ENCODE measurements at places on chromosomes 1 and 21.

GRCh38 chr1:58971629-58972140 lies 187.8 kb upstream of the JUN start:
- DNase-seq: no peak

GRCh38 chr1:36834586-36834985 lies 199.7 kb downstream of the GRIK3 start:
- no peak for DNase-seq

DNA sequence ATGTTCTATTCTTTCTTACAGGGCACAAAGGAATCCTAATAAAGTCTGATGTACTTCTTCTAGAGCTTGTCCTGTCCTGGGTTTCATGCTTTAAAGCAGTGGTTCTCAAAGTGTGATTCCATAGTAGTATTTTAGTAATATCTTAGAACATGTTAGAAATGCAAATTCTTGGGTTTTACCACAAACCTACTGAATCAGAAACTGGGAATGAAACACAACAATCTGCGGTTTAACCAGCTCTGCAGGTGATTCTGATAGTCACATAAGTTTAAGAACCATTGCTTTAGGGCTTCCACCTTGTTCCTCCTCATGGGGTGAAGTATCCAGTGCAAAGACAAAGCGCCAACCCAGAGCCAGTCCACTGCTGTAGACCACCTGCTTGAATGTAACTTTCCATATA lies 41.1 kb downstream of the NGF start:
- DNase-seq: no peak

DNA sequence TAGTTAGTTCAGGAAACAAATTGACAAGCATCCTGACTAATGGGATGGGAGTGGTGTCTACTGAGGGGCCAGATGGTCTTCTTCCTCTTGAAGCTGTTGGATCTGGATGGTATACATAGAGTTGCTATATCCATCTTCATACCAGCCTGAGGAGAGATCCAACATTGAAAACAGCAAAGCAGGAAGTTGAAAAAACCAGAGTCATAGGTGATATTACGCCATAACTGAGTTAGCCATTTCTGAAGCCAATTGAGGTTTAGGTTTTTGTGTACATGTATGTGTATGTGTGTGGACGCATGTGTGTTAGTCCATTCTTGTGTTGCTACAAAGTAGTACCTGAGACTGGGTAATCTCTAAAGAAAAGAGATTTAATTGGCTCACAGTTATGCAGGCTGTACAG lies 2.3 kb upstream of the TSPAN2 start:
- no peak for DNase-seq

GRCh38 chr1:207006083-207006482 lies 26.5 kb downstream of the C1orf116 start:
- DNase-seq: no peak

DNA sequence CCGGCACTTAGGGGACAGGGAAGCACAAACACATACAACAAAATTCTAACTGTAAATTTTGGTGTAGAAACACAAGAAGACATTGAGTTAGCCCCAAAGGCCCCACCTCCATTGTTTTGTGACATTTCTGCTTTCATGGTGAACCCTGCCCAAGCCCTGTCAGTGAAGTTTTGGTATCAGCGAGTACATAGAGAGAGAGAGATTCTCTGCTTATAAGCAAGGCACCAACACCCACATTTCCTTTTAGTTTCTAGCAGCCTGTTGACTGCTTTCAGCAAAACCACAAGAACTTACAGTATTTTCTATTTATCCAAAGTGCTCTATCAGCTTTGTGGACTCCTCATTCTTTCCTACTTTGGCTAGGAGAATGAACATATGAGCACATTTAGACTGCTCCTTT lies 24.0 kb downstream of the ZNF124 start:
- no peak for DNase-seq

DNA sequence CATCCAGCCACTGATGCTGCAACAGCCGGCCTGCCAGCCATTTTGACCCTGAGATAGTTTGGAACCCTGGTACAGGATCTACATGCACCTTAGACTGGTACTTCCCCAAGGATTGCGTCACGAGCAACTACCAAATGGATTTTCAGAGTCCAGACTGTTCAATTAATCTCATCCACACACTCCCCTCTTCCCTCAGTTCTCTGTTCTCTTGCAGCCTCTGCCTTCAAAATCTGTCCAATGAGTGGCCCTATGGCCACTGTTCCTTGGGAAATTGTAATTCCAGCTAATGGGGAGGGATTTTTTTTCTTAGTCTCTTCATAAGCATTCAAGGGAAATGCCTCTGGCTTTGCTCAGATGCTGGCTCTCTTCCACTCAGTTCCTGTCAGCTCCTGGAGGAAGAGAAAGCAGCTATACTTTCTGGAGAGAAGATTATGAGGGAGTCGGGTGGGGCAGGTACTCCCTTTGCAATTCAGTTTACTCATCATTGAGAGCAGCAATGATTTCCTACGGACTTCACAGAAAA lies 19.8 kb upstream of the UAP1 start:
- DNase-seq: peak; percentile 53

DNA sequence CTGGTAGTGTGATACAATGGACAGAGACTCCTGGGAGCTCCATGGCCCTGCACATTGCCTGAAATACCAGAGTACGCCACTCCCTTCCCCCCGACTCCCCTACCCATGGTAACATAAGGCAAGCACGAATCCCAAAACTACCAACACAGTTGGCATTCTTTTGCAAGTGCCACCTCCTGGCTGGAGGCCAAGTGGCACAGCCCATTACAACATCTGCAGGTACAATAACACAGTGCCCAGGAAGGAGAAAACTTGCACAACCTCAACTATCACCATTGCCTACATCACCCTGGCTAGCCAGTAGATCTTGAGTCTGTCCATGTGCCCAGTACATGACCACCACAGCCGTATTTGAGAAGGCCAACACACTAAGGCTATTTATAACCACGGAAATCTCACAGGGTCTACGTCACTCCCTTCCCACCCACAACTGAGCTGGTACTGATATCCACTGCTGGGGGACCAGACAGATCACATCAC lies 11.7 kb downstream of the ADAMTS1 start:
- DNase-seq: no peak

DNA sequence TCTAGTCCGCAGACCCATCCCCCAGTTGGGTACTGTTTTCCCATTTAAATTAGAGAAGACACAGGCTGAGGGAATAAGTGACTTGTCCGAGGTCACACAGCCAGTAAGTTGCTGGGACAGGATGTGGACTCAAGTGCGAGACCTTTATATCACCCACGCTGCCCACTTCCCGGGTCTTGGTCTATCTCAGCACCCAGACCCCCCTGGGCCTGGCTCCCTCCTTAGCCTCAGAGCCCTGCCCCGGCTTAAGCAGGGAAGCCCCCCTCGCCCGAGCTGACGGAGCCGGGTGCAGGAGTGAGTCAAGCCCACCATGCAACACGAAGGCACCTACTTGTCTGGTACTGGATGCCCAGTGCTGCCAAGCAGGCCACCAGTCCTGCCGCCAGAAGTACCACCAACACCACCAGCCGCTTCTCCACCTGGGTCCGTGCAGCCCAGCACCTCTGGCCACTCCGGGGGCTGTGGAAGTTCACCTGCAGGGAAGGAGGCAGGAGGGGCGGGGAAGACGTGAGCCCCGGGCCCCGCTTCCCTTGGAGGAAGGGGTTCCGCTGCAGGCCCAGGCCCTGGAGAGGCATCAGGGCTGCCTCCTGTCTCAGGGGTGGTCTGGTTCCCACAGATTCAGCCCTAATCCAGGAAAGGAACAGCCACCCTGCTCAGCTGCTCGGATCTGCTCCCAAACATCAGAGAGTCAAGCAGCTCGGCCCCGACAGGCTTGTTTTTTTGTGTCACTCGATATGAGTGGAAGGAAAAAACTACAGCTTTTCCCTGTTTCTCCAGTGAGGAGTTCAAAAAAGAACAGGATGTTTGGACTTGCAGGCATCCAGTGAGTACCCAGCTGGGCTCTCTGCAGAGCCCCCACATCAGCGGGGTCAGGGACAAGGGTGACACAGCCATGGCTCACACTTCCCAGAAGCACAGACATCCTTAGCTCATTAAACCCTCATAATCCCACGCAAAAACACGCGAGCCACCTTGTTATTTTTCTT lies 11.1 kb downstream of the ECE1 start:
- no peak for DNase-seq

DNA sequence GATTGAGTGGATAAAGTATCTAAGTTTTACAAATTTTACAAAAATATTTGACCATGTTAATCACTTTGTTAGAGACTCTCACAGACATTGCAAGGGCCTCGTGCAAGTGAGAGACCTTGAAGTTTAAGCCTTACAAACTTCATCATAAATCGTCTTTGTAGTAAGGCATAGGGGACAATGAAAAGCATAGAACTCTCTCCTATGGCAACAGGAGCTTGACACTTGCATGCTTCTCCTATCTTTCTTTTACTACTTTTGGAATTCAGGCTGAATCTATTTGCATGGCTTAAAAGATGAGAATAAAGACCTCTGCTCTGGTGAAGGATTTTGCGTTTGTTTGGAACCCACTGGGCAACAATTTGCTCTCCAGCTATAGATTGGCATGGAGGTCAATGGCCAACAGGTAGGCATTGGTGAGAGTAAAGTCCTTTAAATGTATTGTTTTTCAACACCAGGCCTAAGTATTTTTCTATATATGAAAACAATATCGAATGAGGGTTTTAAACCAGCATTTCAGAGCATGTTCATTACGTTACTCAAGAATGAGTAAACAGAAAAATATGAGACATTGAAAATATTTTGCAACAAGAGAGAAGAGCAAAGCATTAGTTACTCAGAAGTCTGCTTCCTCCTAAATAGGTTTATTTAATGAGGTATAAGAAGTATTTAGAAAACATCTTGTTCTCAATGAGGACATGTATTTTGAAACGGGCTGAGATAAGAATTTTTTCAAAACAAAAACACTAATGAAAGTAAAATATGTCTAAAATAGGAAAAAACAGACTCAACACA lies 192.2 kb downstream of the TGFB2 start:
- no peak for DNase-seq

- no peak for DNase-seq
Observed at GRCh38 chr21:35294231-35294898, 245.3 kb upstream of the RUNX1 start.

DNA sequence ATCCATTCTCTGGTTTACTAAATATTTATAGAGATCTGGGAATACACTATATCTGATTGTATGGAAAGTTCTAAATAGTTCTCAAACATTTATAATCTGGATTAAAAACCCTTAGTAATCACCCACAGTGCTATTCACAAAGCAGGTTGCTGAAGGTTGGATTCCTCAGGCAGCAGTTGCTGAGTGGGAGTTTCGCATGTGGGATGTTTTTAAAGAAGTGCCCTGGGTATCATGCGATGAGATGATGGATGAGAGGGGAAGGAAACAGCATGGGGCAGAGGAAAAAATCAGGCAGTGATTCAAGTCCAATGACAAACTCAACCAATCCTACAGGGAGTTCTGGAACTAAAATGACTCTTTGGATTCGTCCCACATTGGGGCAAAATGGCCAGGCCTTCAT lies 85.3 kb upstream of the GALNT2 start:
- no peak for DNase-seq

- no peak for DNase-seq
Observed at GRCh38 chr1:45479039-45479748, 11.8 kb downstream of the TESK2 start.

GRCh38 chr1:230548997-230549396 lies 93.3 kb upstream of the COG2 start:
- no peak for DNase-seq

- no peak for DNase-seq
Observed at GRCh38 chr1:197178998-197179397, 32.5 kb upstream of the ASPM start.

DNA sequence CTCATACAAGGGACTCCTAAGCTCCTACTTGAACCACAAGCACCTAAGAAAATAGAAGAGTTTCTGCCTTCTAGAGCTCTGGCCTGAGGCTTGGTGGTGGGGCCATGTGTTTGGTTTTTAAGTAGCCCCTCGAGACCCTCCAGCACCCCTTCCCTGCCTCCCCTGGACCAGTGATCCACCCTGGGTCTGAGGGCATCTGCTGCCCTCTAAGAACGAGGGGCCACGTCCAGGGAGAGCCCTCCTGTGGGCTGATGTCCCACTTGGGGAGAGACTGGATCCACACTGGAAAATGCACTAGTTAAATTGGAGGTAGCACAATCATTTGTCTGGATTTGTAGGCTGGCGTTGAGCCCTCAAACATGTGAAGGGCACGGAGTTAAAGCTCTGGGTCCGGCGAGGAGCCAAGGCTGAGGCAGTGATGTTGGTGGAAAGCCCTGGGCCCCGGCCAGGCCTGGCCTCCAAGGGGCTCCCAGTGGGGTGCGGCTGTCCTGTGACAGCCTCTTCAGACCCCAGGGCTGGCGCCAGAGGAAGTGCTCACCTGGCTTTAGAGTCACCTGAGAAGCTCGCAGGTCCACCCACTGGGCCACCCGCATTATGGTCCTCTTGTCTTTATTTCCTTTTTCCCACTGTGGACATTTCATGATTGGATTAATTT lies 65.2 kb downstream of the SLC37A1 start:
- DNase-seq: no peak

GRCh38 chr1:68149110-68149798 lies 83.1 kb downstream of the WLS start:
- no peak for DNase-seq

All from thoracic aorta (tissue), 2 donors.